ENCODE measurements at places on chromosomes 1 and 21.

DNA sequence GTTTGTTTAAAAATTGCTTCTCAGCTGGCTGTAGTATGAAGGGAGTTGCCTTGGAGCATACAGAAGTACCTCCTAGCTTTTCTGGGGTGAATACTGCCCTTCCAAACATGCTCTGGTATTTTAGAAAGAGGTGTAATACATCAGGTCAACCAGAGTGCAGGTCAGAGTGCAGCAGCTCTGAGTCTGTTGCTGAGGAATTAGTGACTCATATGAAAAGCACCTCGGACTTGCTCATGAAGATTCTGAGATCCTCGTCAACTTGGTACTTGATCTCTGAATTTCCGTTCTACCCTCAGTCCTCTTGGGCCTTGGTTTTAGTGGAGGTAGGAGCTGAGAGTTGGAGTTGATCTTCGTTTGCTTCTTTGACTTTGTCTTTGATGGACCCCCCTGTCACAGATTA, 67.3 kb downstream of the NOS1AP start:
- DNase-seq: no peak

DNA sequence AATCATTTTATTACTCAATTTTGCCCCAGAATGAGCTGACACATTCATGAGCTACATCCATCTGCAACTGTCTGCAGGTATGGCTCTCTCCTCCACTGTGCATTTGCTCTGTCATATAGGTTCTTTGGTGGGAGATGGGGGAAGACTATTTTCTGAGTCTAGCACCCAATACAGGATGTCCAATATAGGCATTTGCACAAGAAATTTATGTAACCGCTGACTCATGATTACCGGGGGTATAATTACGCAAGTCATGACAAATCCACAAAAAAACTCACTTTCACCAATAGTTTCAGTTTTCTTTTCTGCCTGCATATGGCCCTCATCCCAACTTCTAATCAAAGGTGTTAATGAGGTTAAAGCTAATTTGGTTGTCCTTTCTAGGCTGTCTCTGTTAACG, 17.5 kb upstream of the VSIG8 start:
- DNase-seq: no peak

- no peak for DNase-seq
These were observed 8.7 kb downstream of the CTXND2 start for GRCh38 chr1:150895618-150896017.

DNA sequence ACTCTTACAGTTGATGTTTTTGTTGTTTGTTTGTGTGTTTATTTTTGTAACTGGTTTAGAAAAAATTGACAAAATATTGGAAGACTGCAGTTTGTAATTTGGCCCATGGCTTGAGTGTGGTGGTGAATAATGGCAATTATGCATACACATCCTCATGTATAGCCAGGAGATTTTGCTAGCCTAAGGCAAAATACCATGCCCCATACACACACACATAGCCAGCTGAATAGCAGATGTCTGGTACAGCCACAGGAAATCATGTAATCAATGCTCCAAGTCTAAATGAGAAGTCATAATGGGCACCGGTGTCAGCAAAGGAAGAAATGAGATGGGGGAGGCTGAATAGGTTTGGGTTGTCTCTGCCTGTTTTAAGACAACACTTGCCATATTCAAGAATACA, 135.2 kb upstream of the COA6 start:
- DNase-seq: no peak

GRCh38 chr1:117605164-117605773, 579 bp upstream of the TENT5C start:
- no peak for DNase-seq

GRCh38 chr1:152220166-152221163, 3.5 kb downstream of the HRNR start:
- DNase-seq: no peak

- DNase-seq: no peak
These were observed 15.1 kb downstream of the TAF13 start for GRCh38 chr1:109060707-109061106.

Measured in activated naive CD4-positive, alpha-beta T cell (primary cell).